KBM-7 (cell line): ENCODE measurements at places on chromosomes 6 and 20.

DNA sequence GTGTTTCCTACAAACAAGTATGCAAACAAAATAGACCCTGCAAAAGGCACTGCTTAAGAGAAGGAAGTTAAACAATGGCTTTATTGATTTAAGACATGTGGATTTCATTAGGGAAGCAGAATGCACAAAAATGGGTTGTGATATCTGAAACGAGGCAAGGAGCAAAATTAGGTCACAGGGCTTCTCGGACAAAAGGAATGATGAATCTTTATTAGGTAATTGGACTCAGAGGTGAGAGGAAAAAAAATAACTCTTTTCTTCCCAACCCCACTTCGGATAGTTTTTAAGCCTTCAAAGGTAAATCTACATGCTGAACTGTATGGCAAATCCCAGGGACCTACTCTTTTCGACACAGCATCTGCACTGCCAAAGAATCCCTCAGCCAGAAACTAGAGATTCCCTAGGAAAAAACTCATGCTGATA, 183.0 kb upstream of the TAB2 start:
- no peak for DNase-seq

DNA sequence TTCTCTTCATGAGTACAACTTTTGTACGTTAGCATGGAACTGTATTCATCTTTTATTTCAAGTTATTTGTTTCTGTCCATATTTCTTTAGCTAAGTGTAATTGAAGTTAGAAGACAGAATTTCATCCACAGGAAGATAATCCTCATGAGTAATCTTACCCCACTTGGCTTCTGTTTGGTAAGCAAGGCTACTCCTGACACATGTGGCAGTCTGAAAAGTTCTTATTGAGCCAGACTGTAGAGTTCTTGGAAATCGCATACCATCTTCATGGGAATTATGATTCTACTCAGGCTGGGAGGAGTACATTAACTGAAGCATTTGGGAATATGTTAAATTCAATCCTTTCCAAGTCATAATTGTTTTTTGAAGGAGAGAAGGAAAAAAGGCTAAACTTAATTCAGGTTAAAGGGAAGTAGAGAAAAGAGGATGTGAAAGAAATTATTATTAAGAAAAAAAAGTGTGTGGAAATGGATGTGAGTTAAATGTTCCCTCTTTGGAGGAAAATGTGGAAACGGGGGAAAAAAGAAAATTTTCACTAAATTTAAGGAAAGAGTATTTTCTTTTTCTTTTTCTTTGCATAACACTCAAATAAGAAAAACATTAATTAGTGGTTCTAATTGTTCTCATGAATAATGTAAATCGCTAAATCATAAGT, 41.5 kb upstream of the TENT5A start:
- no peak for DNase-seq

- no peak for DNase-seq
These were observed 138.2 kb upstream of the LRFN2 start for GRCh38 chr6:40725390-40725789.

- DNase-seq, result peak; percentile 92
These were observed 32.8 kb upstream of the SIRPB2 start for GRCh38 chr20:1524004-1524403.

DNA sequence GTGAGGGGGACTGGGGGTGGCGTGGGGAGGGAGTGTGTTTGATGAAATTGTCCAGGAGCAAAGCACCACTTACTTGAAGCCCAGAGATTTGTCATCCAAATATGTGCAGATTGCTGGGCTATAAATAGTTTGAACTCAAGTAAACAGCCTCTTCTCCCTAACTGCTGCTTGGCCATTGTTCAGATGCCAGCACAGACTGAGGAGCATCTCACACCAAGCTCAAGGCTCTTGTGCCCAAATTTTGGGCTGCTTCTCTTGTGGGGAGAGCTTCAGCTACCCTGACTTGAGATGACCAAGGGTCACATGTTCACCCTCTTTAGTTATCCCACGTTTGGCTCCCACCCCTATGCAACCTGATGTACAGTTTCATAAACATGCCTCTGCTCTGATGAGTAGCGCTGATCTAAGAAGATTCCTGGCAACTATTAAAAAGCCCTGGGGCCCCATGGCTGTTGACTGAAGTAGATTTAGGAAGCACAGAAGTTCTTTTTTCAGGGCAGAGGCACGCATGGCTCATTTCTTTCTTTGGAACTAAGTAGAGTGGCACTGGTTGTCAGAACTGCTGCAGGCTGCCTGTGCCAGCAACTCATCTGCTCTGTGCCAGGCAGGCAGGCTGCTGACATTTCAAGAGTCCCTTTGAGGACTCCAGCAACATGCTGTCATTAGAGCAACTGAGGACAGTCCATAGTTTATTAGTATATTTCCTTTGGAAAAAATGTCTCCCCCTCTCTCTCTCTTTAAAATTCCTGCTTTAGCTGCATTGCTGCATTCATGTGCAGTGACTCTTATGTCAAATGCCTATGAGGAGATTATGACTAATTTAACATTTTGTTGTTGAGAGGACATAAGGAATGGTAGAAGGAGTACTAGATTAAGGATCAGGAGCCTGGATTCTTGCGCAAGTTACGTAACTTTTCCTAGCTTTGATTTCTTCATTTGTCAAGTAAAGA, 9.6 kb upstream of the PKIG start:
- DNase-seq, result no peak

- no peak for DNase-seq
These were observed 261.4 kb upstream of the PRDM1 start for GRCh38 chr6:105824732-105825131.

DNA sequence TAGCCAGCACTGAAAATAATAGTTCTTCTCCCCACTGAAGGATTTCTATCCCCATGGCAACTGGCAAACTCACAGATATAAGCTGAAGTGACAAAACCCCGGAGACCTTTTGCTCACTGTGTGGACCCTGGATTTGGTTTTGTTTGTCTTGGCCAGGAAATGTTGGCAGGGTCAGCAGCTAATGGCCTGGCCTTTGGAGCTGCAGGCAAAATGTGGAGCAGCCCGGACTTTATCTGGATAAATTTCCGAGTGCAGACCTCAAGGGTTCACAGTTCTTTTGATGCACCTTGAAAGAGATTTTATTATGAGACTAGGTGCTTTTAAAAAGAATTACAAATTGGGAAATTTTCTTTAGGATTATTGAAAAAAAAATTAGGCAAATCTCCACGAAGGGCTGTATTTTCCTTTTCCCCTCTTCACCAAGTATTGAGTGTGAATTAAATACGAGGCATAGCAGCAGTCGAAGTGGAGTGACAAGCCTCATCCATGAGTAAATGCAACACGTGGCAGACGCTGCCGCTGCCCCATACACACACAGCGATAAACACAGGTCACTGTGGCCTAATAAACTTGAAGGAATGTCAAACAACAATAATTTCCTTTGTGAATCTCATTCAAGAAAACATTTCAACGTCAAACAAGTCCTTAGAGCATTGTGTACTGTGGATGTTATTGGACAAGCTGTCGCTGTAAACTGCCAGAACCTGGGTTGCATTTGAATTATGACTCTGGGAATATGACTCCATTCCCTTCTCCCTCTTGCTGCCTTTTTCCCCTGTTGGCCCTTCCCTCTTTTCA, 35.1 kb upstream of the CCN6 start:
- no peak for DNase-seq

- no peak for DNase-seq
These were observed 16.1 kb upstream of the MRGBP start for GRCh38 chr20:62780204-62780603.

DNA sequence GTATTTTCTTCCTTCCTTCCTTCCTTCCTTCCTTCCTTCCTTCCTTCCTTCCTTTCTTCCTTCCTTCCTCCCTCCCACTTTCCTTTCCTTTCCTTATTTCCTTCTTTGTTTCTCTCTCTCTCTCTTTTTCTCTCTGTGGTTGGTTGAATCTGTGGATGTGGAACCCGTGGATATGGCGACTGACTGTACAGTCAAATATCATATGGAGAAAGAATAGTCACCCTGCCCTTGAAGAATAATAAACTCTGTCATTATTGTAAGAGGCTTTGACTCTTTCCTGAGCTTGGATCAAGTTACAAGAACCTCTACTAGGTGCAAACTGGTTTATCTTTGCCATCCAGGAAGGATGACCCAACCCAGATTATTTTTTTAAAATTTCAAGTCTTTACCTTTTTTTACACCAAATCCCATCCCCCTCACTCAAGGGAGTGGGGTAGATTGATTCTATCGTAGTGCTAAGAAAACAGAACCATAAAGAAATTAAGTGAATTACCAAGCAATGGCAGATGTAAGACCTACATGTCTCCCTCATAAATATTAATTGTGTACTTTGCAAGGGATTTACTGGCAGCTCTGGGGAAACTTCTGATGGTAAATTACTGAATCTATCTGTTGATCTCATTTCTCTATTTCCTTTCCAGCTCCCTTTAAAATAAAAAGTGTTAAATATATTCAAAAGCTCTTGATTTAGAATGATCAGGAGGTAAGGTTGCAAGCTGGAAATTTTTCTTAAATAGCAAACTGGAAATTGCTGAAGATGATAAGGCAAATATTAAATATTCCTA, 667.5 kb downstream of the UTRN start:
- DNase-seq, result no peak

- peak; percentile 3 for DNase-seq
These were observed 107.1 kb upstream of the BACH2 start for GRCh38 chr6:90403489-90404381.

GRCh38 chr20:20333866-20334265, 34.0 kb upstream of the INSM1 start:
- no peak for DNase-seq

DNA sequence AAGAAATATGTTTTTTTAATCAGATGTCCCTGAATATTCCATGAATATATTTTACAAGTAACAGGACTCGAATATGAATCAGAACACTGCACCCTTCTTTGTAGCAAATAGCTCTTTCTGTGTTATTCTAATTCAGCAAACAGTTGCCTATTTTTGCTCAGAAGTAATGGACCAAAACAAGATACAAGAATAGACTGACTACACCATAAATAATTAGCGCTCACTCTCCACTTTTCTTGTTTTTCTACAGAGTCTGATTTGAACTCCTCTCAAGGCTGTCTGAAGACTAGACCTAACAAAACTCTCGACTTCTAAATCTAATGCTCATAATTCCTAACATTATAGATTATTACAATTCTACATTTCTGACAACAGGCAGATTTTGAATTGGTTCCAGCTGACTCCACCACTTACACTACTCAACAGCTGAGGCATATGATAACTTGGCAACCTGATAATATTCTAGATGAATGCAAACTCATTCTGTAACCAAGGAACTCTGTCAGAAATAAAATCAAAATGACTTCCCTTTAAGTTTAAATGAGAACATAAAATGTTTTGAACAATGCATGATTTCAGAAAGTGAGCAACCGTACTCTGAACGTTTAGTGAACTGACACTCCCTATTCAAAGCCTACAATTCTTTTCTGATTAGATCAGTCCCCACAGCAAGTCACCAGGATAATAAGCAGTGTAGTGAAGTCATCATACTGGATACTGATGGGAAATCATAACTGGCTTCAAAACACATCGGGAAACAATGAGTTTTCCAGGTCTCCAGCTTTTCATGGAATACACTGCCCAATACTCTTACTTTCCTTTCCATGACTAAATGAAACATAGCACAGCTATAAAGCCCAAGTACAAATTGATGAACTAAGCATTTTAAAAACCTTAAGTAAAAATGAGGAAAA, 114.2 kb upstream of the BEND6 start:
- DNase-seq, result peak; percentile 16

DNA sequence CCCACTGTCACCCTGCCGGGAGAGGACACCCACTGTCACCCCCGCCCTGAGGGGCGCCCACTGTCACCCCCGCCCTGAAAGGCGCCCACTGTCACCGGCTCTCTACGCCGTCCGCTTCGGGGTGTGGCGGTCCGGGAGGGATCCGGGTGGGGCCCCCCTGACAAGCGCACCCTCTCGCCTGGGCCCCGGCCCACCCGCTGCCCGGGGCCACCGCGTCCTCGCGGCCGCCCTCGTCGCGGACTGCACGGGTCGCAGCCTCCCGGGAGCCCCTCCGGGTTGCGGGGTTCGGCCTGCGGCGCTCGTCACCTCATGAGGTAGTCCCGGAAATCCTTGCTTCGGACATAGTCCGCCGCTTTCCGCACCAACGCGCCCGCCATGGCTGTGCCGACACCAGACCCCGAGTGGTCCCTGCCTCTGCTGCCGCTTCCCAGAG, 224 bp downstream of the MPC1 start:
- no peak for DNase-seq

- no peak for DNase-seq
These were observed 332.4 kb upstream of the PRDM1 start for GRCh38 chr6:105753620-105754211.

DNA sequence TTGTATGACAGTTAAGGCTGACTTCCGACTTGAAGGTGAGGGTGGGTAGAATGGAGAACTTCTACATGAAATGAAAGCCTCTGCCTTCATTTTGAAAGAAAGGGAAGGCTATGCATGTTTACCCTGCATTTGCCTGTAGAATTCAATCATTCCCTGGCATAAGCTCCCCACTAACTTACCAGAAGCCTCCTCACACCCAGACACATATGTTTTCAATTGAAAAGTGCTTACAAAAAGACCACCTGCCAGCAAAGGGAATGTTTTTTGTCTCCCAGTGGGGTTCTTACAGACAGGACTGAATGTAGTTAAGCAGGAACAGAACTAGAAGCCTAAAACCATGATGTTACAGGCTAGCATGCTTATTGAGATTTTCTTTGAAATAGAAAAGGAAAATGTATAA, 392.1 kb upstream of the HSF2 start:
- no peak for DNase-seq

GRCh38 chr6:170455335-170455979, 97.7 kb downstream of the PSMB1 start:
- DNase-seq, result no peak

GRCh38 chr6:124234801-124235200, 431.1 kb downstream of the NKAIN2 start:
- DNase-seq, result no peak
